Substantia nigra (tissue), 51 donors: ENCODE measurements at places on chromosomes 4 and X.

DNA sequence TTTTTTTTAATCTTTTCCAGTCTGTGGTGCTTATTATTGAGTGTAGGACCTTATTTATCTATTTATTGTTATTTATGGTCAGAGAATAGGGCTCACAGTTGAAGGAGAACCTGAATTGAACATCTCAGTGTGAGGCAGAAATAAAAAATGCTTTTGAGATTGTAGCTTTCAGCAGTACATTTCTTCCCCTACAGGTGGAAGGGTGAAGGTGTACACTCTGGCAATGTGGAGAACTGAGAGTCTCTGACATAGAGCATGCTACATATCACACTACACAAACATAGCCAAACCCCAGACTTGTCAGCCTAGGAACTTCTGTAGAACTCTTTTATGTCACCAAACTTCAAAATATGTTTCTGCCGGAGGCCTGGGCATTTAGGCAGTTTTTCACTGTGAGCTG lies 140.2 kb downstream of the STIM2 start:
- no peak for DNase-seq

DNA sequence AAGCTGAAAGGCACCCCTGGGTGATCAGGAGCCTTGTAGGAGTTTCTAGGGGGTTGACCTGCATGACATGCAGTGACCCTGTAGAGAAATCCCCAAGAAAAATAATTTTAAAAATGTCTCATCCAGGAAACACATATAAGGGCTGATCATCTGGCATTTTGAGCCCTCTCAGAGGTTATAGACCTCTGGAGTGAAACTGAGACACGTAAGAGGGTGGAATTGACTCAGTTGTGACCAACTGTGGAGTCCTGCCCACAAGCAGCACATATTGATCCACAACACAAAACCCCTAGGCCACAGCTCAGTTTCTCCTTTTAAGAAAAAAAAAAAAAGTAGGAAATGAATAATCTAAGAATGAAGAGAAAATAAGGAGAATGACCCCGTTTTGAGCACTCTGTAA lies 32.5 kb upstream of the MTMR8 start:
- DNase-seq = no peak

GRCh38 chrX:54288968-54289367 lies 68.9 kb downstream of the WNK3 start:
- no peak for DNase-seq

- DNase-seq = no peak
These were observed 19.2 kb downstream of the TRIM2 start for GRCh38 chr4:153223427-153223801.

DNA sequence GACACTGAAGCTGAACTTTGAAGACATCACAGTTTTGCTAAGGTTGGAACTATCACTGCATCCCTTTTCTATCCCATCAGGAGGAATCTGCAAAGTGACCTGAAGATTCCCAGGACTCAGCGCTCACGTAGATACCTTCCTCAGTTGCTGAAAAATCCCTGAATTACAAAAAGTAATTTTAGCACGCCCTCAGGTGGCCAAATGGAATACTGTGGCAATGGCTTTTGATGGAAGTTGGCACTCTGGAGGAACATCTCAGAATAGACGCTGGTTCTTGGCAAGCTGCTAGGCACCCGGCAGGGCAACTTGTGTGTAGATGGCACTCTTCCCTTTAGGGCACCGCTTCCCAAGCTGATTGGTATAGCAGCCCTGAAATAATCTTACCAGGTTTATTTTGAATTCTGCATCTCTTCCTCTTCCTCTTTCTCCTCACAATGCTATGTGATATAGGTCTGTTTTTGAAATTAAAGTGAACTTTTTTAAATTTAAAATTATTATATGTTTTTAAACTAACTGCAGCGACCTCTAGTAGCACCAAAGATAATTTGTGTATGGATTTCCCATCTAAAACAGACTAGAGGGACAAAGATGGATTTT lies 16.3 kb upstream of the ESX1 start:
- DNase-seq = peak; percentile 21

GRCh38 chr4:122973465-122973864 lies 51.1 kb upstream of the NUDT6 start:
- no peak for DNase-seq

DNA sequence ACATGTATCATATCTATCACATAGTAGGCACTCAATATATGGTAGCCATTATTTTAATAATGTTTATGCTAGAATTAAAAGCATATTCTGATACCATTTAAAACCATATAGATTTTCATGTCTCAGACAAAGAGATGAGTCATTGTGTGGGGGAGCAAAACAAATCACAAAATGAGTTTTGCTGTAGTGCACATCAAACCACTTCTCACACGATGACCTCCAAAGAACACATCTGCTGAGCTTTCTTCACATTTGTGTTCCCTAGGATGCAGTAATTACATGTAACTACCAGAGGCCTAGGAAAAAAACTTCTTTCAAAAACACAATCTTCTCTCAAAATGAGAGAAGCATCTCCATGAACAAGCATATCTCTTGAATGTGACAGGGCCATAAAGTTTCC lies 56.1 kb upstream of the BRS3 start:
- DNase-seq = no peak

DNA sequence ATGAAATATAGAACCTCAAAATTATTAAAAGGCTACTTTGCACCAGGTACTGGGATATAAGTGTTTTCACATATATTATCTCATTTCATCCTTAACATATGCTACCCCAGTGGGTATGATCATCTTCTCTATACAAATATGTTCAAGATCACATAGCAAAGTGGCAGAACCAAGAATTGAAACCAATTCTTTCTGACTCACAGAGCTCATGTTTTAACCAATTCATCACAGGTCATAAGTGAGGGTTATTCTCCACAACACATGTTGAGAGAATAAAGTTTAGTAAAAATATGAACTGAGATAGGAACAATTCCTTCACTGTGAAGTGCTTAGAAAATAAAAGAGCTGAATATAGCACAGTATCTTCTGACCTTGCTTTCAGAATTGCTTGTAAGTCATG lies 442.9 kb upstream of the RASGEF1B start:
- DNase-seq = no peak

DNA sequence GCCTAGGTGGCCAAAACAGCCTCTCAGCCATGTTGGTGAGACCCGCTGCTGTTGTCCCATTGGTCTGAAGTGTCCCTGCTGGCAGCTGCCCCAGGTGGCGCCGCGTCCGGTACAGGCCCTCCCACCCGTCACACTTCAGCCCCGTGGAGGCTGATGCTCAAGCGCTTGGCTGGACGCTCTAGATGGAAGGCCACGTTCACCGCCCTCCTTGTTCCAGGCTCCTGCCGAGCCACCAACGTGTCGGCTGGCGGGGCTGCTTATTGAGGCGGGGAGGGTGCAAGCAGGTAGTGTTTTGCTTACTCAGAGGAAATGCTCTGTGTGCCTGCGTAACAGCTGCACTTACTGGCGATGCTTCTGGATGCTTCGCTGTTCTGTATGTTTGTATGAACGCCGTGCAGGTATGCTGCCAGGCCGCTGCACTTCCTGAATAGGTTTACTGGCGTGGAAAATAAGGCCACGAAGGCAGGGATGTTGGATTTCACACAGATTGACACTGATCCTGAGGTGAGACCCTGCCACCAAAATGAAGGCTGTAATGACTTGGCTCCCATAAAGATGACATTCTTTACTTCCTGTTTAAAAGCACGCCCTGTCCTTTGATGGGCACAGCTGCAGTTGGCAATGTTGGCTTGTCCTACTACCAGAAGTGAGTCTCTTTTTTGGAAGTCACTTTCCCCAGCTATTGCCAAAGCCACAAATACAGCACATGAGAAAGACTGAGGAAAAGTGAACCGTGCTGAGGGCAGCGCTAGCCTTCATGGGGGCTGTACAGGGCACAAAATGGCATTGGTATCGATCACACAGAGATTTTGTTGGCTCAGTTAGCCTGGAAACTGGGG lies 21.0 kb upstream of the CLCN4 start:
- DNase-seq = no peak

- DNase-seq = no peak
These were observed 142.5 kb upstream of the TTC29 start for GRCh38 chr4:147088146-147088545.

- no peak for DNase-seq
These were observed 71.0 kb upstream of the OTUD4 start for GRCh38 chr4:145251391-145251790.

- DNase-seq = no peak
These were observed 132.3 kb upstream of the PJA1 start for GRCh38 chrX:69297506-69297905.
